ENCODE measurements at places on chromosomes 4 and X.

DNA sequence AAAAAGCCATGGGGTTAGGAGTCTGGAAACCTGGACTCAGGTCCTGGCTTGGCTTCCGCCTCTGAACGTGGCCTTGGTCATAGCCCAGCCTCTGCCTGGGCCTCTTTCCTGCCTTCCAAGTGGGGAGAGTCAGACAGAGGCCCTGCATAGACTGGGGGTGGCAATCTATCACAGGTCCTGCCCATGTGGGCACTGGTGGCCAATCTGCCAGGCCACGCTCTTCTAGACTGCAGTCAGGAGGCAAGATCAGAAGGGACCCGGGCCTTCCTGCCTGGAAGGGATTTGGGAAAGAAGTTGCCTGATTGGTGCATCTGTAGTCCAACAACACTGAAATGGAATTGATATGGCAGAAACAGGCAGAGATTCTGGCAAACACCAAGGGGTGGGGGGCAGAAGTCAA lies 46.1 kb downstream of the CNGA2 start:
- DNase-seq: no peak

- peak; percentile 9 for DNase-seq
Observed at GRCh38 chr4:111905511-111905910, 239.7 kb upstream of the FAM241A start.

DNA sequence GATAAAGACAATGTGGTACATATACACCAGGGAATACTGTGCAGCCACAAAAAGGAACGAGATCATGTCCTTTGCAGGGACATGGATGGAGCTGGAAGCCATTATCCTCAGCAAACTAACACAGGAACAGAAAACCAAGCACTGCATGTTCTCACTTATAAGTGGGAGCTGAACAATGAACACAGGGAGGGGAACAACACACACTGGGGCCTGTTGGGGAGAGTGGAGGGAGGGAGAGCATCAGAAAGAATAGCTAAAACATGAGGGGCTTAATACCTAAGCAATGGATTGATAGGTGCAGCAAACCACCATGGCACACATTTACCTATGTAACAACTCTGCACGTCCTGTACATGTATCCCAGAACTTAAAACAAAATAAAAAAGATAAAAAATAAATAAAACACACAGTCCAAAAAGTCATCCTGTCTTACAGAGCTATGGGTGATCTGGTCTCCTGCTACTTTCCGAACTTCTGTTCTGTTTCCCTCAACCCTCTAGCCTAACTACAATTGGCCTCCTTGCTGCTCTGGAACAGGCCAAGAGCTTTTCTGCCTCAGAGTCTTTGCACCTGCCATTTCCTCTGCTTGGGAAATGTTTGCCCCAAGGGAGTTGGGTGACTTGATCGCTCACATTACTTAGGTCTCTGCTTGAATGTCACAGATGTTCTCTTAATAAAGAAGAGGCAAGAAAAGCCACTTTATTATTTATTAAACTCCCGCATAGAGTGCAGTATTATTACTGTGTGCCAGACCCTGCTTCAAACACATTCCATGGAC lies 1.1 kb upstream of the CD38 start:
- DNase-seq: no peak

- DNase-seq: no peak
Observed at GRCh38 chrX:47247206-47247998, 14.6 kb downstream of the USP11 start.

DNA sequence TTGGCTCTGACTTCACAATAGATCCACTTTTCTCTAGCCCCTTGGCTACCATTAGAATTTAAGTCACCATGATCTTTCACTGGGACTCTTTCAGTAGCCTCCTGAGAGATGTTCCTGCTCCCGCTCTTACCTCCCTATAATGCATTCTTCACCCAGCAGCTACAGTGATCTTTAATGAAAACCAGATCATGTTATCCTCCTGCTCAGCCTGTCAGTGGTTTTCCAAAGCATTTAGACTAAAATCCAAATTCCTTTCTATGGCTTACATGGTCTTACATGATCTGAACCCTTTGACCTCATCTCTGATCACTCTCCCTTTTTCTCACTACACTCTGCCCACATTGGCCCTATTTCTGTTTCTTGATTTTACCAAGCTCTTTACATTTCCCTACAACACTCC lies 18.3 kb upstream of the RPS6KA3 start:
- DNase-seq: no peak

DNA sequence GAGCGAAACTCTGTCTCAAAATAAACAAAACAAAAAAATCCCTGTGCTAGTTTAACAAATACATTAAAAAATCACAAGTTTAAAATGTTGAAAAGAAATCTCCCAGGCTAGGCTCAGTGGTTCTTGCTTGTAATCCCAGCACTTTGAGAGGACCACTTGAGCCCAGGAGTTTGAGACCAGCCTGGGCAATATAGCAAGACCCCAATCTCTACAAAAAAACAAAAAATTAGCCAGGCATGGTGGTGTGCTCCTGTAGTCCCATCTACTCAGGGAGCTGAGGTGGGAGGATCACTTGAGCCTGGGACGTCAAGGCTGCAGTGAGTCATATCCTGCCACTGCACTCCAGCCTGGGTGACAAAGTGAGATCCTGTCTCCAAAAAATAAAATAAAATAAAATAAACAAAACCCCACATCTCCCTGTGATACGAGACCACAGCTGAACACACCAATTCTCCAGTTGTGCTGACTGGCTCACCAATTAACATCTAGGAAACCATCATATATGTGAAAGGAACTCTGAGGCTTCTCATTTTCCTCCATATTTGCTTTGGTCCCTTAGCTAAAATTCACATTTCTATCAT lies 7.3 kb downstream of the RPS4X start:
- no peak for DNase-seq

DNA sequence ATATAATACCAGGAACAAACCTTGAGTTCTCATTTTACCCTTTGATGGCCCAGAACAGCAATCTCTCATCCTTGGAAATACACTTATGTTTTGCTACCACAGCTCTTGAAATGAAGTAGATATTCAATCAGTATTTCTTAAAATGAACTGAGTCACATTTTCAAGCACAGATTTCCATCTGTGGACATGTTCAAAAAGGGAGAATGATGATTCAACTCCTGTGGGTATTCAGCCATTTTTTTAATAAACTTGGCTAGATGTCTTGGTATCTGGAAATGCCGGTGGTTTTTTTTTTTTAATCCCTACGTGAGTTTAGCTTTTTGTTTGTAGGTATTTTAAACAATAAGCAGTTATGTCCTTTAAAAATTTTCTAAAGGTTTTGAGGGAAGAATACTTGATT lies 64.2 kb upstream of the TRPC5OS start:
- no peak for DNase-seq

DNA sequence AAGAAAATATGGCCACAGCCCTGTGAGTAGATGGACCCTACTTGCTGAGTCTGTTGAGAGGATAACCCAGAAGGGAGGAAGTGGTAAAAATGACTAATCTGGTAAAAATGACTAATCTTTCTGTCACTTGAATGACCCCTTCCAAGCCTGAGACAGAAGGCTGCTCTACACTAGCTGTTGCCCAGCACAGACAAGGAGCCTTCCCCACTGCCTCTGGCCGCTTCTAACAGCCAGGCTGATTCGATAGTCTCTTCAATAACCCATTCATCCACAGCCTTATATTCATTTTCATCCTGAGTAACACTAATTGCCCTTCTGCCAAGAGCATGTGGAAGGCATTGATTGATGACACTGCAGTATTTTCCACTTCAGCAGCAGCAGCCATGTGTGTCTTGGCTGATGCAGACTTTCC lies 18.4 kb downstream of the MAGEB17 start:
- DNase-seq: peak; percentile 34

- DNase-seq: no peak
Observed at GRCh38 chr4:15688051-15688450, 6.4 kb downstream of the FAM200B start.

GRCh38 chrX:49162620-49163019 lies at the start of gene MAGIX:
Gene MAGIX (plus strand): TSS chrX:49162758. CDS start chrX:49162890, 132 bp downstream.
- DNase-seq: no peak

DNA sequence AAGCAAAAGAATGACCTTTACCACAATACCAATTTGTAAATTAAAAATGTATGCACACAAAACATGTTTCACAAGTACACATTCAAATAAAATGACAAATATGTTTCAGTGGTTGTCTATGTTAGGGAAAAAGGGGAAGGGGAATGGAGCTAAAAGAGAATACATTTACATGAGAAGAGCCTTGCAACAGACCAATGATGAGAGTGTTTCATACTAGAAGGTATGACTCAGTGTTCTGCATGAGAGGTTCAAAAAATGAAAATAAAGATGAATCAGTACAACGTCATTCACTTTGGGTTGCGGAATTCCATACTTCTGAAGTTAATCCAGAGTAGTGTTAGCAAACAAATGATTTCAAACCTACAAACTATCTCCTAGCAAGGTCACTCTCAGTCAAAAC lies 51.7 kb downstream of the RPGR start:
- no peak for DNase-seq

- no peak for DNase-seq
Observed at GRCh38 chr4:158159054-158159717, 13.6 kb downstream of the GASK1B start.

DNA sequence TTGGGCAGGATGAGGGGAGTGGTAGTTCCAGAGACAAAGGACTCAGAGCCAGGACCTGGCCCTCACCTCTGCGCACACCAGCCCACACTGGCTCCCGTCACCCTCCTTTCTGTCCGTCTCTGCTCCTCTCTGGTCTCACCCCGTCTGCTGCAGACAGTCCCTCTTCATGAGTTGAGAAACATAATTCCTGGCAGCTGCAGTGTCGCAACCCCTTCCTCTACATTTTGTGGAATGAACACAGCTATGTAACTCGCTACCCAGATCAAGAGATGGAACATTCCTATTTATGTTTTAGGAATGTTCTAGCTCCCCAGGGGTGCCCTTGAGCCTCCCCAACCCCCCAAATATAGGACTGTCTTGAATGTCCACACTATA lies 59.3 kb downstream of the SHROOM2 start:
- DNase-seq: no peak

DNA sequence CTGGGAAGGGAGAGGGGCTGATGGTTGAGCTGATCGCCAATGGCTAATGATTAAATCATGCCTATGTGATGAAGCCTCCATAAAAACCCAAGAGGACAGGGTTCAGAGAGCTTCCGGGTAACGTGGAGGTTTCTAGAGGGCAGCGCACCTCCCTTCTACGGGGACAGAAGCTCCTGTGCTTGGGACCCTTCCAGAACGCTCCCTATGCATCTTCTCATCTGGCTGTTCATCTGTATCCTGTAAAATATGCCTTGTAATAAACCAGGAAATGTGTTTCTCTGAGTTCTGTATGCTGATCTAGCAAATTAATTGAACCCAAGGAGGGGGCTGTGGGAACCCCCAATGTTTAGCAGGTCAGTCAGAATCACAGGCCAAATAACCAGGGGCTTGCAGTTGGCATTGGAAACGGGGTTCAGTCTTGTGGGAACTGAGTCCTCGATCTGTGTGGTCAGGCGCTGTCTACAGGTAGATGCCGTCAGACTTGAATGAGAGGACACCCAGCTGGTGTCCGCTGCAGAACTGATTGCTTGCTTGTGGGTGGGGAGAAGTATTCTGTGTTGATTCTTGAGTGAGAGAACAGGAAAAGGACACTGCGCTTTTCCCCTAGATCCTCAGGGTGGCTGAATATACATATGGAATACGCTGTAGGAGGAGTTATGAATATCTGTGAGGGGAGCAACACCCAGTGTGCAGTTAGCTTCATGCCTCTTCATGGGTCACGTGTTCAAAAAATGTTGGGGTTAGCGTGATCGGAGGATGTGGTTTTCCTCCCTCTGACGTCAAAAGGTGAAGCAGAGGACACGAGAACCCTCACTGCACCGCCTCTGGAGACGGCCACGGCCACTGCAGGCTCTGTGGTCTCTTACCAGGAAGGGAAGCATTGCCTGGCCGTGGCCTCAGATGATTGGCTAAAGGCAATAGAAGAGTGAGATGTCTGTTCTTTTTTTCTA lies 29.2 kb downstream of the HTT-AS start:
- DNase-seq: peak; percentile 72

DNA sequence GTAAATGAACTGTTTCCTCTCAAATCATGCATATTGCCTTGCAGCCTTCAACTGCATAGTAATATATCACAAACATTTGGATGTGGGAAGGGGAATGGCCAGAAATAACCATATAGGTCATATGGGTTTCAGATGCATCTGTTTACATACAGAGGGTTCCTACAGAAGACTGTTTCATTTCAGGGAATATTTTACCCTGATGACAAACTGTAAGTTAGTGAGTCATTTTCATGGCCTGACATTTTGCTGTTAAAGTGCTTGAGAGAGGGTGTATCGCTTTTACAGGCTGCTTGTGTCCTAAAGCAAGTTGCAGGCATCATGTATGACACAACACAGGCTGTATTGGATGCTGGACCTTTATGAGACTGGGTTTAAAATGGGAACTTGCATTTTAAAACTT lies 25.5 kb upstream of the AMOT start:
- DNase-seq: no peak

DNA sequence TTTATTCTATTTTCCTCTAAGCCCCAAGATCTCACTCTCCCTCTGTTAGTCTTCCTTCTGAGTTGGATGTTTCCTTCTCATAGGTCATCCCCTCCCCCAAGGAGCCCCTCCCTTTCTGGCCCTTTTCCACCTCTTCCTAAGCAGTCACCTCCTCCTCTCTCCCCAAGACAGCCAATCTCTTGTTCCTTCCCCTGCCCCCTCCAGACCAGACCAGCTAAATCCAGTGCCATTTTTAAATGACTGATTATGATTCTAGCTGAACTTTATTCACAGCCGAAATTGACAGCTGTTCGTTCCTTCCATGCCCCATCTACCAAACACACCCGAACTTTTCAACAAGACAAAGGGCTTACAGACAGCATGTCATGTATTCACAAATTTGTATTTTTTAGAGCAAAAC lies 1.9 kb downstream of the SPIN2A start:
- DNase-seq: no peak

GRCh38 chrX:39652336-39652735 lies 445.4 kb downstream of the BCOR start:
- DNase-seq: no peak

DNA sequence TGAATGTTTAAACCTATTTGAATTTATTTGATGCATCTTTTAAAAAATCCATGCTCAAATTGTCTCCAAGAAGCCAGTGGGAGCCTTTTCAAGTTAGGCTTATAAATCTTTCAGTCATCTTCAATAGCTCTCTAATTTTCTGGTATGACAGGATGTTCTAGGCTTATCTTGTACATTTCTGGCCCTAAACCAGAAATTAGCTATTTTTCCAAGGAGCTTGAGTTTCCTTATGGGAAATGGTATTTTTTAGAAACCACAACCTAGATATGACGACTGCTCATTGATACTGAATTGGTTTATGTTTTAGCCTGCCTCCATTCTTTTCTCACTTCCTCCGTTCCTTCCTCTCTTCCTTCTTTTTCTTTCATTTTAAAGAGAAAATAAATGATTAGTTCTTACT lies 172.3 kb downstream of the SPRY1 start:
- no peak for DNase-seq

GRCh38 chrX:40035726-40036125 lies 62.0 kb downstream of the BCOR start:
- DNase-seq: no peak

GRCh38 chr4:1178300-1179088 lies 6.1 kb upstream of the SPON2 start:
- no peak for DNase-seq
